ENCODE measurements at places on chromosomes 16 and 17.
A peak's percentile ranks its signal among the peaks of the same experiment; 100 is the strongest.

DNA sequence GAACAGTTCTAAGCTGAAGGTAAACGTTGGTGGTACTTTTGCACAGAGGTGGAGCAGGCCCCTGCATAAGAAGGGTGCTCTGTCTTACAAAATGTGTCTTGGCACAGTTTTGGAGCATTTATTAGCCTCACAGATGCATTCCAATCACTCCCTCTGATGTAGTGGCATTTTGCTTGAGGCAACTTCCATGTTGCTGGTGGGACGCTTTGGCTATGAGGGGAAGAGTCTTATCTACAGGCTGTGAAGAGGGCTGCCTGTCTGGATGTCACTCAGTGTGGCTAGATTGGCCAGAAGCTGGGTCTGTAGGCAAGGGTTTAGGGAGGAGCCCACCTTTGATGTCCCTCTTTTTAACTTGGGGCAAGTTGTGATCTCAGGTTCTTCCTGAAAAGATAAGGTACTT lies 2.6 kb upstream of the RARA start:
- no peak for DNase-seq

DNA sequence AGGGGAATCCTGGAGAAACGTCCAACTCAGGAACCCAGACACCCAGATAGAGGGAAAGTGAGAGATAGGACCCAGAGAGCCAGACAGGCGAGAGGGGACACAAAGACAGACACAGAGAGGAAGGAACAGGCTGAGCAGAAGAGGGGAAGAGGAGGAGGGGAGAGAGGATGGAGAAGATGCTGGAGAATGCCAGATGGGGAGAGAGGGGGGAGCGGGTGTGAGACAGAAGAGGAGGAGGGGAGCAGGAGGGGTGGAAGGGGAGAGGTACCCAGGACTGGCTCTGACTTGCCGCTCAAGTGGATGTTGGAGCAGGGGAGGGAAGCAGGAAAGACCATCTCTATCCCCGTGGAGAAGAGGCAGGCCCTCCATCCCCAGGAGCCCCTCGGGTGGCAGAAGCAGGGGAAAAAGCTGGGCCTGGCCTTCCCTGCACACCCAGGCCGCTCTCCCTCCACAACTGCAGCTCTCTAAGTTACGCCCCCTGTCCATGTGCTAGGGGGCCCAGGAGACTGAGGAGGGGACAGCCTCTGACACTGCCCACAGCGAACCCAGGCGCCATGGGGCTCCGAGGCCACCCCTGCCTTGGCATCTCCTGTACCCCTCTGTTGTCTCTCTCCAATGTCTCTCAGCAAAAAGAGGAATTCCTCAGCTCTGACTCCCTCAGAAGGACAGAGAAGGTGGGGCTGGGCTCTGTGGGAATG lies 4.8 kb downstream of the PPP1R9B start:
- no peak for DNase-seq

GRCh38 chr17:45895304-45895968 lies 1.1 kb downstream of the MAPT start:
- DNase-seq = peak; percentile 96

DNA sequence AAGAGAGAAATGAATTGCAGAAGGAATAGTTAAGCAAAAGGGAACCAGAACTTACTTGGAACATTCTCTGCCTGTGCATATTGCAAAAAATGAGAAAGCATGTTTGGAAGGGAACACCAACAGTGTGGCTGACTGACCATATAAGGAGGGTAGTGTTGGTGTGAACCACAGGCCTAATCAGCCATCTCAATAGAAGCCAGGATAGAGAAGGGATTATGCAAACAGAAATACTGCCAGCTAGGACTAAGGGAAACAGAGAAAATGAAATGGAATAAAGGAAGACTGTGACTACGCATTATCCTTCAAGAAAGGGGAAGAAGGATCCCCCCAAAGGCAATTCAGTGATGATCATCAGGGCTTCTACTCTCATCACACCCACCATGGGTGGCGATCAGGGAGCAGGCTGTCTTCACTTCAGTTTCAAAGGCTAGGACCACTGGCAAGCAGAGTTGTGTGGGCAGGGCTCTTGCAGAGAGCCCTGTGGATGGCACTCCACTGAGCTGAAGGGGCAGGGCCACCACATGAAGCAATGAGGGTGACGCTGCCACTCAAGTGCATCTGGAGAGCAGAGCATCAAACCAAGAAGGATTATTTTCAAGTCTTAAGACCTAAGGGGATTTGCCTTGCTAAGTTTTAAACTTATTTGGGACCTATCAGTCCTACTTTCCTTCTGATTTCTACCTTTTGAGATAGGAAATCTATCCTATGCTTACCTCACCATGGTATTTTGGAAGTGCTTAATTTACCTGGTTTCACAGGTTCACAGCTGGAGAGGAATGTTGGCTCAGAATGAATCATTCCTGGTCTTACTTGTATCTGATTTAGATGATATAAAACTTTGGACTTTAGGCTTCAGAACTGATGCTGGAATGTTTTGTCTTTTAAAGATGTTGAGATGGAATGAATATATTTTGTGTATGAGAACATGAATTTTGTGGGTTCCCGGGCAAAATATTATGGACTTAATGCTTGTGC lies 140.5 kb downstream of the SSH2 start:
- DNase-seq = no peak
